ENCODE measurements at places on chromosomes 2 and 18.

DNA sequence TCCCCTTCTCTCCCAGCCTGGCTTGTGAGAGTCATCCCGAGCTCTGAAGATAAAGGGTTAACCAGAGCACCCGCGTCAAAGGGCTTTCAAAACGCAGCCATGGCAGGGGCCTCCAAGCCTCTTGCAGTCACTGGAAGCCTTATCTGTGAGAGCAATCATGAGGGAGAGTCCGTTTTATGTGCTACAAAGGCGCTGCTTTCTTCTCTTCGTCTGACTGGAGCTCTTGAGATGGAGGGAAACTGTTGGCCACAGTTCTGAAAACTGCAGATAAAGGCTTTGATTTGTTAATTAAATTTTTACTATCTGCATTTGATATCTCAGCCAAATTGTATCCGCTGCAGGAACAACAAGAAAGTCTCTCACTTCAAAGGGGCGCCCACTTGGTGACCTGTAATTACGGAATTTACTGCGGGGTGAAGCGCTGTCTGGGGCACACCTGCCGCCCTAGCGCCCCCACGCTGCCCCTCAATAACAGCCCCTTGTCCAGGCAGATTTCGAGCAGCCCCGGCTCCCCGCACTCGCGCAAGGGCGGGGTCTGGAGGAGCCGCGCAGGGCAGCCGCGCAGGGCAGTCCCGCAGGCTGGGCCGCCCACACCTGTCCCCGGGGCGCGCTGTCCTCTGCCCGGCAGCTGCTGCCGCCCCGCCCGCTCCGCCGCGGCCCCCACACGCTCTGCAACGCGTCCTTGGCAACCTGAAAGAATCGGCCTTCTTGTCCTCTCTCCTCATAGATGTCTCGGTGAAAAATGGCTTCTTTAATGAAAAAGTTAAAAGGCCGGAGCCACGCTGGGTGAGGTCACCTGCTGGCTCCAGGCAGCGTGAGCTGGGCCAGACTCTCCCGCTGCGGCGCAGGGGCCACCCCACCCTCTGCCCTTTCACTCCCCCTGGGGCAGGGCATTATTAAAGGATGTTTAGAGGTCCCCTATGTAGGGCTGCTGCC, 217.9 kb downstream of the VAPA start:
- DNase-seq, result no peak

GRCh38 chr2:157320409-157320808, 5.2 kb downstream of the ERMN start:
- DNase-seq, result no peak

GRCh38 chr2:84449055-84449454, 10.0 kb downstream of the SUCLG1 start:
- DNase-seq, result no peak

DNA sequence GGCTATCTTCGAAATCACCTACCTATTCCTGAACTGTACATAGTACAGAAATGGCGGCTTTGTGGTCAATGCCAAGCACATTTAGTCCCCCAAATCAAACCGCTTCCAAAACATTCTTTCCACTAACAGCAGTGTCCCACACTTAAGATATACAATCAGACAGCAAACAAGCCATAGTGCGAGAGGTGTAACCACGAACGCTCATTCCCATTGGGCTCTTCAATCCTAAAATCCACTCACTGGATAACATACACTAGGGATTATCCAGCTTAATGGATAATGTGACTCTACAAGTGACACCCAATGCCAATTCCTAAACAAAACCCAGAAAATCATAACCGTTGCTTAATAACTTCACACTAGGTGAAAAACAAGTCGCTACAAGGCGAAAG, 2.0 kb downstream of the XPO1 start:
- peak; percentile 47 for DNase-seq

- DNase-seq, result no peak
Measured at GRCh38 chr2:119429225-119429981, 2.3 kb upstream of the TMEM37 start.

DNA sequence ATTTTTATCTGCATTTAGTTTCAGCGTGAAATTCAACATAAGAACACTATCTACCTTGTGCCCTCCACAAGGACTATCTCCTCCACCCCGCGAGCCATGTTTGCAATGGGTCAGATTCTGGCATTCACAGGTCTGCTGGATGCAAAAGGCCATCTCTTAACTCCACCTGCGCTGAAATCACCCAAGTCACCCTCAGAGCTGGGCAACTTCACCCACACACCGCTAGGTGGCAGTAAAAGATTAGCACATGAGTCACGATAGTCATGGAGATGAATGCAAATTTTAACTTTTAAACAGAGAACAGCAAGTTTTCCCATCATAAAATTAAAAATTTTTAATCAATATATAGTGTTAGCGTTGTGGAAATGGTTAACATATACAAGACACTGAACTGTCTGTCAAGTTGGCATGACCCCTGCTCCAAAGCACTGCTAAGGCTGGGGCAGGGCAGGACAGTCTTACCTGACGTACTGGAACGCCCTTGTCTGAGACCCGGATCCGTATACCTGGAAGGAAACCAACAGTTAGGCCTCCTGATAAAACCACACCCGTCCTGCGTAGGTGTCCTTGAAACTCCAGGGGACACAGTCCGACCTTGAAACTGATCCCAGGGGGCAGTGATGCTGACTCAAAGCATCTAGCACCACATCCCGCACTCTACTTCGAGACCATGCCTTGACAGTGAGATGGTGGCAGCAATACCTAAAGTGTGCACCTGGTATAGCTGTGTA, 89.6 kb downstream of the UXS1 start:
- DNase-seq, result peak; percentile 86

- DNase-seq, result peak; percentile 18
Measured at GRCh38 chr2:176844461-176844860, 368.1 kb upstream of the HNRNPA3 start.

All from natural killer cell (primary cell).